HCT116 (cell line): ENCODE measurements at places on chromosomes 5 and 9. TPM values are rescaled to one million over a fixed set of nuclear protein-coding genes. Genes with fewer than 3 reads are reported as not detected.

CNTNAP3B gene
- total RNA-seq = 24.3 TPM

DNA sequence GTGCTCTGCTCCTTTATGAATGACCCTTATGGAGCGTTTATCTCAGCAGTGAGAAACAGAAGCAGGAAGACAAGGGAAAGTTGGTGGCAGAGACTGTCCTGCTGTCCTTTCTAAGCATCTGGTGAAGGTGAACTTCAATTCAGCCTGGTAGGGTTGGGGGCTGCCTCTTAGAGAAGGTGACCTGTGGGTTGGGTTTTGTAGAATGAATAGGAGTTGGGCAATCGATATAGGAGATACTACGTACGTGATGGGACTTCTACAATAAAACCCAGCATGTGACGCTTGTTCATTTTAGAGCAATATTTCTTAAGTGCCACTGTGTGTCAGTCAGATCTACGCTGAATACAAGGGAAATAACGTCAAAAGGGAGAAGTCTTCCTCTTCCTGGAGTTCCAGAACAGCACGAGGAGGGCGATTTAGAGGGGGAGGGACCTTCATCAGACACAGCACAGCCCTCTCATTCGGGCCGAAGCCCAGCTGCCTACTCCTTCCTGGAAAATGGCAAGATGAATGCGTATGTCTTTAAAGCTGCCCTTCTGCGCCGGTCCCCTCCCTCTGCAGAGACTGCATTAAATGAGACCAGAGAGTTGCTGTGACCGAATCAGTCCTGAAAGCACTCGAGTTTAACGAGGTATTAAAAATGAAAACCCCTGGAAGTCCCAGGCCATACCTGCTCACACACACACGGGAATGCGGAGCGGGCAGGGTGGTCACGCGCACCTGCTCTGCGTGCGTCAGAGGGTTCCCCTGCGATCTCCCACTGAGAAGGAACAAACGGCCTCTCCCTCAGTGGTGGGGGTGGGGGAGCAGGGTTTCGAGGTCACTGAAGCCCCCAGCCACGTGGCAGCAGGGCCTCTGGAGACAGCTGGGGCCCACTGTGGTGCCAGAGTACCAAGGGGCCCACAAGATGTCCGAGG lies 85.3 kb upstream of the SARDH start:
- no peak for DNase-seq

DNA sequence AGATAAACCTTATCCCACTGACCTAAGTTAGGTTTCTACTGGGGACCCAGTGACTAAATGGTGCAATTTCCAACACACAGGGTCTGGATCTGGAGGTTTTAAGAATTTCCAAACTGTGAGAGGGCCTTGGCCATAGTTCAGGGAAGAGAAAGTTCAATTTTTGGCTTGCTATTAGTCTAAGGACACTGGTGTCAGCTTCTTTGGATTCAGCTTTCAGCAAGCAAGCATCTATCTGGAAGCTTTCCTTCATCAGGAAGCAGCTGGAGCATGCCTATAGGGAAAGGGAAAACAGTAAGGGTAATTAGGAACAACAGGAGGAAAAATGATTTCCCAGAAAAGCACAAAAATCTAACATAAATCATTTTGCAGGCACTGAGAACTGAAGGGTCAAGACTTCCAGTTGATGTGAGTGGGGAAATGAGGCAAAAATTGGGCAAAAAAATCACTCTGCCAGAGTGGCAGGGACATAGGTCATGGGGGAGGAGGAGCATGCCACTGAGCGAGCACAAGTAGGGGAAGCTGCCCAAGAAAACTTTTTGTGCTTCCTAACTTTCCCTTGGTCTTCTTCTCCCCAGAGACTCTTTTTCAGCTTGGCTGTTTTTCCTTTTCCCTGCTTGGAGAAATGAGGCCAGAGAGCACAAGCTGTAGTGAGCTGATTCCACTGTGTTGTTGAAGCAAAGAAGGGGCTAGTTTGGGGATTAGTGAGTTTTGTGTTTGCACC lies 299.6 kb downstream of the FGF10 start:
- no peak for DNase-seq

DNA sequence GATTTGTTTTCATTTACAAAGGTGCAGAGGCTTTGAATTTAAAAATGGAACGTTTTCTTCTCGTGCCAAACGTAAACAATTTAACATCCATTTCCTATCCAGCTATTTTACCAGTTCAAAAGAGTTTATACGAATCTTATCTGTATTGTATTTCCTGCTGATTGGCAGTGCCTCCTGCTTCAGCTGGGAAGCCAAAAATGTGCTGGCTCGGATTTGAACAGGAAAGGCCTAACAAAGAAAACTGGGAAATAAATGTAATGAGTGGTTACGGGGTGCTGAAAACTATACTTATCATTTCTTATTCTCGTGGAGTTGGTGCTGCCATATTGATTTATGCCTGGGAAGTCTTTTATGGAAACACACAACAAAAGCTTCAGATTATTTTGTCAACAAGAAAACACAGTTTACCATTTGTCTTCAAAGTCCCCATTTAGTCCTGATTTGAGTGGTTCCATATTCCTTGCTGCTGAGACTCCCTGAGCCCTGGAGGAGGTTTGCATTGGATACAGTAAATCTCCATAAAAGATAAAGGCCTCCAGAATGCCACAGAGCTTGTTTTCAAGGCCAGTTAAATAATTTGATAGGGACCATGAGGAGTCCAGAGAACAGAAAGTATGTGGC lies 507.4 kb downstream of the RASEF start:
- no peak for DNase-seq

GRCh38 chr9:114336699-114337395 lies 7.2 kb downstream of the ORM2 start:
- no peak for DNase-seq

GRCh38 chr5:139725073-139725830 lies 70.4 kb upstream of the PSD2 start:
- DNase-seq = no peak

DNA sequence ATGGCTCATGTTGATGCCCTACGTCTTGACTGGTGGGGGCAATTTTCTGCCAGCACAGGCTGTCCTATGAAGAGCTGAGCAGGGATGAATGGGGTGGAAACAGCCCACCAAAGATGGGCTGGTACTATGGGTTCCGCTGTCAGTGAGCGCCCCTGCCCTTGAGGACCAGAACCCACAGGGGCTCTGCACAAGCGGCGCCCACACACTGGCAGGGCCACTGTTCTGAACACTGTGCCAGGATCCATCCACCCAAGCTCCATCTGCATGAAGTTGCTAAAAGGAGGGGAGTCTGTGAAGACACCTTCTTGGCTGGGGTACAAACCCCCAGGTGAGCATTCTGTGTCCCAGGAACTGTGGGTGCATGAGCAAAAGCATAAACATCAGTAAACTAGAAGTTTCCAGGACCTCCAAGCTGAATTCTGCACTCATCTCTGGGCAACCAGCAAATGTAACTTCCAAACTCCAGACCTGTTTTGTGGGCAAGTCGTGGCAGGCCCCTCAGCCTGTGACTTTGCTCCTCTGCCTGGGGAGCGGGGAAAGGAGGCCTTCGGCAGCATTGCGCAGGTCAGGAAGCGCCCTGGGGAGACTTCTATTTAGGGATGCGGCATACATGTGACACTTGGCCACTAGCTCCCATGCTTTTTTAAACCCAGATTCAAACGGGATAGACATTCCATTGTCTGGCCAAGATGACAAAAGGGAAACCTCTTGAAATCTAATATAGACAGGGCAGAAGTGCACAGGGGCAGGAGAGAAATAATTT lies 48.9 kb downstream of the PTPN3 start:
- DNase-seq = no peak

DNA sequence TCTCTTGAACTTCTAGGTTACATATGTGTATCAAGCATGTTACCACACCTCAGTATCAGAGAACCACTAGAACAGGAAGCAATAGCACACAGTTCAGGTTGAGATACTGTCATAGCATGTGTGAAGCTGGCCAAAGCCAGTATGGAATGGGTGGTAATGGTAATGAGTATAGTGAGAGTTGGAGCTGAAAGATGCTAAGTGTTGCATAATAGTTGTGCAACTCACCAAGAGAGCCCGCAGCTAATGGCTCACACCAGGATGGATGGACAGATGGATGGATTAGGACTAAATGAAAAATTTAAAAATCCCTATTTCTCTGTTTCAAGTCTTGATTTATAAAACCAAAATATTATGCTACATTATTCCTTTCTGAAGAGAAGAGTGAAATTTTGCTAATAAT lies 53.4 kb upstream of the KCNN2 start:
- DNase-seq = no peak

GDA gene
- total RNA-seq = 49.4 TPM

GRCh38 chr9:107173422-107174180 lies 109.5 kb upstream of the RAD23B start:
- DNase-seq = no peak

- DNase-seq = no peak
Measured at GRCh38 chr9:16615451-16615850, 255.0 kb downstream of the BNC2 start.

- no peak for DNase-seq
Measured at GRCh38 chr9:30534455-30534854, 1850.0 kb upstream of the ACO1 start.

- no peak for DNase-seq
Measured at GRCh38 chr5:102855681-102856388, 100.7 kb downstream of the PAM start.

NXNL2 gene
- 0.86 TPM for total RNA-seq

OTULINL gene
- total RNA-seq = 8.8 TPM

- DNase-seq = no peak
Measured at GRCh38 chr9:83934569-83935275, 13.5 kb upstream of the KIF27 start.

FREM1 gene
- total RNA-seq = 0.12 TPM

GRCh38 chr9:16369427-16369826 lies 501.0 kb downstream of the BNC2 start:
- no peak for DNase-seq

- DNase-seq = no peak
Measured at GRCh38 chr5:95105638-95106037, 179.3 kb downstream of the MCTP1 start.

SPATA31A6 gene
- not detected for total RNA-seq

LHX6 gene
- 4.1 TPM for total RNA-seq

SOHLH1 gene
- not detected for total RNA-seq

GRCh38 chr5:133844836-133845235 lies 123.6 kb downstream of the C5orf15 start:
- DNase-seq = no peak

MLANA gene
- total RNA-seq = not detected

ZDHHC21 gene
- total RNA-seq = 5.9 TPM

DNA sequence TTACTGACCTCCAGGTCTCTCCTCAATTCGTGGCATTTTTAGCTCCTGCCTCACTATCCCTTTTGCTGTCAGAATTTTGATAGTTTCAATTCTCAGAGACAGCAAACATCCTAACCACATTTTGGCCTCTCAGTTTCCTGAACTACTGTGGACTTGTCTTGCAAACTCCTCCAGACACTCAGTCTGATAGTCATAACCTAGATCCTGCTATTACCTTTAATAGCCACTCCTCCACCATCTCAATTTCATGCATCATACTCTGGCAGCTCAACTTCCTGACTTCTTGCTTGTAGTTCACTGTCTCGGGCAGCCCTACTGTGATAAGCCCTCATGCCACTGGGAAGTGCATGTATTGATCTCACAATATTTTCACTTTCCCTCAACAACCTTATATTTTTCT lies 481.8 kb upstream of the CDH18 start:
- no peak for DNase-seq

NR4A3 gene
- 0.86 TPM for total RNA-seq

PCDHGB7 gene
- 0.54 TPM for total RNA-seq

SNX18 gene
- total RNA-seq = 16.0 TPM

DNA sequence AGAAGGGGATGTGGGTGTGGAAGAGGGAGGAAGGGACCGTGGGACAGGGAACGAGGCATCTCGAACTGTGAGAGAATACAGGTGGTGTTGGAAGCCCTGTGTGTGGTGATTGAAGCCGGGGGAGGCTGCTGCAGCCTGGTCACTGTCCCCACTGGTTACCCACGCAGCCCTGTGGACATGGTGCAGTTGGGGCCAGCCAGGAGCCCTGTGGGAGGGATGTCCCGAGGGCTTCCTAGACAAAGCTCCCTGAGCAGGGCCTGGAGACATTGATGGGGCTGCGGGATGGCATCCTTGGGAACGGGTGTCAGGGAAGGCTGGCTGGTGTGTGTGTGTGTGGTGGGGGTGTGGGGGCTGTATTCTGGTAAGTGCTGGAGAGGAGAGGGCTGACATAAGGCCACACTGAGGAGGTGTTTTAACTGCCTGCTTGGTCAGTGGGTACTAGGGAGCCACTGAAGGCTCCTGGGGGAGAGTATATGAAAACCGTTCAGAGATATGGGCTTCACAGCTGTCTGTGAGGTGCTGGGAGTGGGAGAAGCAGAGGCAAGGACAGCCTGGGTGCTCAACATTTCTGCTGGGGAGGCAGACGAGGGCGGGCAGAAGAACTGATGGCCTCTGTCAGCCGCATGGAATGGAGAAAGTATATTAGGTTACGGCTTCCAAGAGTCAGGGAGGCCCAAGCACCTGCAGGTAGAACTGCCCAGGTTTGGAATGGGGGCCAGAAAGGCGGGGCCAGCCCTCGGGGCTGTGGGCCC lies 20.0 kb downstream of the WNK2 start:
- no peak for DNase-seq

DNA sequence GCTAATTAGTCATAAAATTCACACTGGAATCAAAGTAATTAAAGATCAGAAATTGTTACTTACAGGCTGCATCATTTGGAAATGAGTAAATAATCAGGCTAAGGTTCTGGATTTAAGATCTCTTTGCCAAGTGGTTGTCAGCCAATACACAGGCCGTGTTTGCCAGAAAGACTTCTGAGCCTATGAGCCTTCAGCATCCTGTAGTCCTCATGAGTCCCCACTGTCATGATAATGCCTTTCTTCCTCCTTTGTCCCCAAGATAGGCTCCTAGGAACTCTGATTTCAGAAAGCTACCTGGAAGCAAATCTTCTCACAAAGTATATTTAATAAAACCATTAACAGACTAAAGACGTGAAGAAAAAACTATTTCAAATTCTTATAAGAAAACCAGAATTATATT lies 810.5 kb downstream of the DNAH5 start:
- DNase-seq = no peak

LVRN gene
- 1.9 TPM for total RNA-seq

PRELID1 gene
- total RNA-seq = 223 TPM

SLC34A3 gene
- 0.15 TPM for total RNA-seq

GRCh38 chr5:165209101-165209727 lies 1703.8 kb downstream of the MAT2B start:
- DNase-seq = no peak

GRCh38 chr5:41856644-41857491 lies 13.4 kb downstream of the OXCT1 start:
- DNase-seq = peak; percentile 58

PRDM9 gene
- not detected for total RNA-seq

DNA sequence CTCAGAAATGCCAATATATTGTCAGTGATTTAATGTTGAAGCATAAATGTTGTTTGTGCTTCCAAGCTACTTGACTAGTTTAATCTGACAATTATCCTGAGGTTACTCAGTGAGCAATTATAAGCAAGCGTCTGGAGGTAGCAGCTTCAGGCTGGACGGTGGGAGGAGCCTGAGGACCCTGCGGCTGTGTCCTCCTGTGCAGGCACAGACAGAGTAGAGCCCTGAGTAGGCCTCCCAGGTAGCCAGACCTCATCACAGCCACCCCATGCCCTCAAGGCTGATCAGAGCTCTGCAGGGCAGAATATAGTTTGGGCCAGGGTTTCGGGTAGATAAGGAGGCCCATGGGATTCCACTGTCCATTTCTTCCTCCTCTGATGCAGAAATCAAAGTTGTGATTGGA lies 153.6 kb downstream of the DRD1 start:
- DNase-seq = no peak

- no peak for DNase-seq
Measured at GRCh38 chr9:121612511-121612998, 38.9 kb upstream of the DAB2IP start.
